BJ (cell line): ENCODE measurements at places on chromosomes 2 and 18.

- no peak for DNase-seq
Measured at GRCh38 chr18:32011193-32011592, 7.4 kb upstream of the RNF125 start.

GRCh38 chr2:66692521-66693054 lies 257.7 kb downstream of the MEIS1 start:
- no peak for DNase-seq

GRCh38 chr2:70132244-70133126 lies 45.2 kb downstream of the PCBP1 start:
- DNase-seq = no peak

GRCh38 chr2:191693166-191693565 lies 15.2 kb downstream of the NABP1 start:
- DNase-seq = no peak

- no peak for DNase-seq
Measured at GRCh38 chr18:8468921-8469335, 140.3 kb upstream of the RAB12 start.

DNA sequence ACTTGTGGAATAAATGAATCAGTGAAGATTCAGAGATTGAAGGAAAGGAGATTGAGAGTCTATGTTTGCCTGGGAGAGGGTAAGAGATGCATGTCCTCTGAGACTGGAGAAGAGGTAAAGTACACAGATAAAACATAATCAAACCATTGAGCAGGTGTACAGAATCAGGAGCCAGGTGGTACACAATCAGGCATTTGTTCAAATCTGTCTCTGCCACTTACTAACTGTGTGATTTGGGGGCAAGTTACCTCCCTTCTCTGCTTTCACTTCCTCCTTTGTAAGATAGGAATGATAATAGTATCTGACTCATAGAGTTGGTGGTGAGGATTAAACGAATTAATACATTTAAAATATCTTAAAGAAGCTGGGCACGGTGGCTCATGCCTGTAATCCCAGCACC lies 94.0 kb downstream of the CDK15 start:
- no peak for DNase-seq

DNA sequence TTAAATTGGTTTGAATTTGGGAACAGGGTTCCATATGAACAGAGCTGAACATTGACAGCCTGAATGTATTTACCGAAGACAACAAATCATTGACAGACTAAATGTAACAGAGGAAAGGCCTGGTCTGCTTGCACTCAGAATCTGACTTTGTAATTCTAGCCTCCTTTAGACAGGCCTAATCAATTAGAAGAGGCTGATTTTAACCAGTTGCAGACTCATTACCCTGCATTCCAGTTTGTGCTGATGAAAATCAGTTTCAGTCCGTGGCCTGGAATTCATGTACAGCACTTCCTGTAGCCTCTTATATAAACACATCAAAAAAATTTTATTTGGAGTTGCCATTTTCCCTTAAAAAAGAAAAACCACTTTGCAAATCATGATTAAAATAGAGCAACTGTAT lies 93.1 kb upstream of the ZFP36L2 start:
- no peak for DNase-seq

- no peak for DNase-seq
Measured at GRCh38 chr2:173808718-173809117, 156.5 kb downstream of the SP3 start.

DNA sequence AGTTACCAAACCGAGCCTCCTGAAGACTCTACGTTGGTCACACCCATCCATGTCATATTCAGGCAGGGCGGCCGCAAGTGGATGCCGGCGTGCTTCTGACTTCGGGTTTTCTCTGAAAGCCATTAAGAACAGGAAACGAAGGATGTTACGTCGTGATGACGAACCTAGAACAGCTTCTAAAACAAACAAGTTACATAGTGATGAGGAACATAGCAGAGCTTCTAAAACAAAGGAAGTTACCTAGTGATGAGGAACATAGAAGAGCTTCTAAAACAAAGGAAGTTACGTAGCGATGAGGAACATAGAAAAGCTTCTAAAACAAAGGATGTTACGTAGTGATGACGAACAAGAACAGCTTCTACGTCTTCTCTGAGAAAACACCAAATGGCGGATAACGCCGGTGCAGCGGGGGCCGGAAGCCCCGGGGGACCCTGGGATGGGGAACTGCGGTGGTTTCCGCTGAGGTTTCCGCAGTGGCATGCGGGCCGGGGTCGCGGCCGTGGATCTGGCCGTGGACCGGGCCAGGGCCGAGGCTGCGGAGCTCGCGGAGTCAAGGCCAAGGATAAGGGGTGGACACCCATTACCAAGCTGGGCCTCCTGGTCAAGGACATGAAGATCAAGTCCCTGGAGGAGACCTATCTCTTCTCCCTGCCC lies 141.1 kb downstream of the SOCS6 start:
- DNase-seq = no peak

- DNase-seq = no peak
Measured at GRCh38 chr2:203758841-203759689, 52.6 kb downstream of the CD28 start.

GRCh38 chr2:175620106-175620505 lies 382.0 kb downstream of the LNPK start:
- DNase-seq = no peak

- no peak for DNase-seq
Measured at GRCh38 chr2:224569654-224570053, 15.5 kb downstream of the CUL3 start.

GRCh38 chr2:209872675-209873074 lies 101.0 kb downstream of the UNC80 start:
- no peak for DNase-seq

- no peak for DNase-seq
Measured at GRCh38 chr18:49023271-49023937, 72.6 kb upstream of the SMAD7 start.

DNA sequence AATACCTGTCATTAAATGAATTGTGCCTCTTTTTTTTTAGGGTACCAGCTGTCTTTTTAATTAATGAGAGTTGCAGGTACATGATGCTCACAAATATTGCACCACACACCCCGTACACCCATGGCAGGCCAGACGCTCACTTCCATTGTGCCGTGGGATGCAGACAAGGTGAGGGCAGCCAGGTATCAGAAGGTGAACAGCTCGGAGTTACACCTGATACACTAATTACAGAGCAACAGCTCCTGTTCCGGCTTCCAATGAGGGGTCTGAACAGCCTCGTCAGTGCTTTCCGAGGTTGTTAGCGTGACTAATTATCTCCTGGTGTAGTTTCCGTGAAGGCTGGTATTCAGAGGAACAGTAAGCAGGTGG lies 442.8 kb downstream of the ZNF516 start:
- no peak for DNase-seq

- no peak for DNase-seq
Measured at GRCh38 chr2:8580316-8581233, 101.3 kb upstream of the ID2 start.

- DNase-seq = no peak
Measured at GRCh38 chr18:54392543-54393023, 34.9 kb downstream of the C18orf54 start.
